T-helper 2 cell treated with Interferon-gamma antibody and Interleukin-4, amounts not matched to agents 5 μg/mL and 100 μg/mL, for 36 hours (primary cell): ENCODE measurements at places on chromosomes 11 and 22.
A peak's percentile ranks its signal among the peaks of the same experiment; 100 is the strongest.

DNA sequence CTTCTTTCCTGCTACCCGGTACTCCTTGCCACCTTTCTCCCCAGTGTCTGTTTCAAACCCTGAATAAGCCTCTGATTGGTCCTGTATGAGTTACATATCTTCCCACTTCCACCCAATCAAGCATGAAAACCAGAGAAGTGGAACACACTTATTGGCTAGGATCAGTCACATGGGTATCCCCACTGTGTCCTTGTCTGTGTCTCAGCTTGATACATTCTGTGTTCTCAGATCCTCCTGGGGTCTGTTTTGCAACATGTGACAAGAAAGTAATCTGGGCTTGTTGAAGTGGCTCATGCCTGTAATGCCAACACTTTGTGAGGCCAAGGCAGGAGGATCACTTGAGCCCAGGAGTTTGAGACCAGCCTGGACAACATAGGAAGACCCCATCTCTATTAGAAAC is 23.9 kb downstream of the MCHR1 start:
- DNase-seq = no peak

DNA sequence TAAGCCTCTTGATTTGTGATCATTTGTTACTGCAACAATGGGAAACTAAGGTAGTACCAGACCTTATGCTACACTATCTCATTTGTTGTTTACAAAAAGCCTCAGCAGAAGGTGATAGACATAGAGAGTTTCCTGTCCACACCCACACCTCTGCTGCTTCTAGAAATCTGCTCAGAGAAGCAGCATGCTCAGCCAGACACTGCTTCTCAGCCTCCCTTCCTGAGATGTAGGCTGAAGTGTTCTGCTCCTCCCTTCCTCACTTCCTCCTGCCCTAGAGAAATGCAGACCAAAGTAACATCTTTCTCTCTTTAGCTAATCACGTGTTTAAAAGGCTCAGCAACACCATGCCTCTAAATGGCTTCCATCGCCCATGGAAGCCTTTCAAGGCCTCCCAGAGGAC is 88.4 kb downstream of the SLC1A2 start:
- no peak for DNase-seq

DNA sequence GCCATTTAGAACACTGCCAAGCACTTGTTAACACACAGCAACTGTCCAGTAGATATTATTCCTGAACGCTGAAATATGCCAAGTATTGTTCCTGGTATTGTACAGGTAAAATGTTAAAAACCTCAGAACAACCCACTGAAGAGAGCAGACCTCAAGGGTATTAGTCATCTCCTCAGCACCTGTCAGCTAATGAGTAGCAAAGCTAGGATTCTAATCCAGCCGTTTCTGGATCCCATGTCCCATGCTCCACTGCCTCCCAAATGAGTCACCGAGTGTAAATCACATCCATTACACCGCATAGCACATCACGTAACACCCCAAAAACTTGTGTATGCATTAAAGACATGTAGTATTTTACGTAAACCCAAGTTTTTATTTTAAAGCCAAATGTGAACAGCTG is 705.4 kb upstream of the TENM4 start:
- DNase-seq = no peak

DNA sequence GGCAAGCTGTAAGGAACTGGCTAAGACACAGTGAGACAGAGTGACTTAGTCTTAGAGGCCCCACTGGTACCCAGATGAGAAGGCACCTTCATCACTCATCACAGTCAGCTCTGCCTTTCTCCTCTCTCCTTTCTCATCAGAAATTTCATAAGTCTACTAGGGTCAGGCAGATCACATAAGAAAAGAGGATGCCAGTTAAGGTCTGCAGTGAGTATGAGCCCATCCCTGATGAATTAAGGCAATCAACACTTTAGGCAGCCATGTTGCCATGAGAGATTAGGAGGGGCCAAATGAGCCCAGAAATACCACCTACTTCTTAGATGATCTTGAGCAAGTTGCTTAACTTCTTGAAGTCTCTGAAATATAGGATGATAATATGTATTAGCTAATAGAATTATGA is 11.9 kb upstream of the HBE1 start:
- no peak for DNase-seq

- no peak for DNase-seq
Measured at GRCh38 chr11:29628609-29629008, 388.2 kb downstream of the KCNA4 start.

DNA sequence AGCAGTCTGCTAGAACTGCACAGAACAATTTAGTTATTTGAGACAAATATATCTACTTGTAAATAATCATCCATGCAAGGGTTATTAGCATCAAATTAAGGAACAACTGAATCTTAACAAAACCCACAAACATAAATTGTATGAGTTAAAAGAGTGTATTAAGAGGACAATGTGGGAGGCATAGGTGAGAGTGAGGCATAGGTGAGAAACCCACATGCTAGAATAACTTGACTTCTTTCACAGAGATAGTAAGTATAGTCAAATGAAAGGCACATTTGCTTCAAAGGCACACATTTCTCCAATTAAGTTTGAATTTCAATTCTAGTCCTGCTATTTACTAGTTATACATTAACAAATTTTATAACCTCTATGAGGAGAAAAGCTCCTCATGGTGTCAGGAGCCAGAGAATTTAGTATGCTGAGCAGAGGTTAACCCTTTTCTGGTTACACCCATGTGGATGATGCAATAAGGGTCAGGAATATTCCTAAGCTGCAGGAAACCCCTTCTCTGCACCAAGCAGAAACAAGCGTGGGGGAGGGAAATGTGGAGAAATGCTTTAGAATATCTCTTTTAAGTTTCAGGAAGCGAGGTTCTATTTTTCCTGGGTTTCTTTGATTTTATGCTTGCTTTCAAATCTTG is 264.2 kb downstream of the GRM5 start:
- DNase-seq = no peak

GRCh38 chr11:46348566-46349401 is 1.5 kb downstream of the DGKZ start:
- DNase-seq = peak; percentile 60

GRCh38 chr22:38732251-38732815 is 23.5 kb downstream of the SUN2 start:
- no peak for DNase-seq

GRCh38 chr11:8997451-8997850 is 6.3 kb downstream of the NRIP3 start:
- DNase-seq = no peak

- DNase-seq = no peak
Measured at GRCh38 chr22:33896575-33897447, 23.5 kb downstream of the LARGE1 start.

- no peak for DNase-seq
Measured at GRCh38 chr11:76280151-76280881, 74.0 kb upstream of the WNT11 start.

DNA sequence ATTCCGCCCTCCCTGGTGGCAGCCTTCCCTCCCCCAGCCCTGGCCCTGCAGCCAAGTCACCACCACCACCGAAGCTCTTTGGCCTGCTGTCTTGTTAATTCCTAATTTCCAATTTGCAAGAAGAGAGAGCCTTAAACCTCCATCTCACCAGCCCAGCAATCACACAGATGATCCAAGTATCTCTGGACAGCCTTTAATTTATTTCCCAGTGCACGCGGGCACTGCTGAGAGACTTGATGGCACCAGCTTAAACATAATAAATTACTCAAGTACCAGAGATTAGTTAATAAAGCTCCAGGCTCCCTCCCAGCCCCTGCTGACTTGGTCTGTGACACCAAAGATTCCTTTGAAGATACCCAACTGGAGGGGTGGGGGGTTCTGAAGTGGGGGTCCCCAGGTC is 494.7 kb downstream of the BUD13 start:
- DNase-seq = no peak

GRCh38 chr11:4164884-4165590 is 70.4 kb downstream of the RRM1 start:
- no peak for DNase-seq

DNA sequence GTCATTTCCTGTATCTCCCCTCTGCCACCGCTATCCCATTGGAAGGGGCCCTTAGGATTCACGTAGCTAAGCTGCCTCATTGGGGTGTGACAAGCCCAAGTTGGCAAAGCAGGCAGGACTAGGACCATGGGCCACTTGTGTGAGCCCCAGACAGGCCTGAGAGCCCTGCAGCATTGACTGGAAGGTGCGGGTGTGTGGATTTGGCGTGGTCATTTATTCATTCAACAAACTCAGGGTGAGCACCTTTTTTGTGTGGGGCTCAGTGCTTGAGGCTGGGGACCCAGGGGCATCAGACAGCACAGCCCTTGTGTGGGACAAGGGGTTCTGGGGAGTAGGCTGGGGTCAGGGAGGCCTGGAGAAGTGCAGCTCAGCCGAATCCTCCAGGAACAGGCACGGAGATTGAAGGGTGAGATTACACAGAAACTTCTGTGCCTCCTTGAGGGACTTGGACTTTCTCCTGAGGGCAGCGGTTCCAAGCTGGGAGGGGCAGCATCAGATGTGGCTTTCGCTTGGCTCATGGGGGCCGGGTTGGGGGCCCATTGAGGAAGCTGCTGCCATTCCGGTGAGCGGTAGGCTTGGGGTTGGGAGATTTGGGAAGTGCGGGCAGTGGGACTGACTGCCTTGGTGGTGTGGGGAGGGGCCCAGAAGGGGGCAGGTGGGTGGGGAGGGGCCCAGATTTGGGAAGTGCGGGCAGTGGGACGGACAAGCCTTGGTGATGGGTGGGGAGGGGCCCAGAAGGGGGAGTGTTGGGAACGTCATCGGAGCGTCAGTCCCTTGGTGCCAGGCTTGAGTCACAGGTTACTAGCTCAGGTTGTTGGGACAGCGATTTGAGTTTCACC is 11.9 kb downstream of the MGAT3 start:
- DNase-seq = no peak

GRCh38 chr11:21909145-21909544 is 283.7 kb upstream of the ANO5 start:
- no peak for DNase-seq

DNA sequence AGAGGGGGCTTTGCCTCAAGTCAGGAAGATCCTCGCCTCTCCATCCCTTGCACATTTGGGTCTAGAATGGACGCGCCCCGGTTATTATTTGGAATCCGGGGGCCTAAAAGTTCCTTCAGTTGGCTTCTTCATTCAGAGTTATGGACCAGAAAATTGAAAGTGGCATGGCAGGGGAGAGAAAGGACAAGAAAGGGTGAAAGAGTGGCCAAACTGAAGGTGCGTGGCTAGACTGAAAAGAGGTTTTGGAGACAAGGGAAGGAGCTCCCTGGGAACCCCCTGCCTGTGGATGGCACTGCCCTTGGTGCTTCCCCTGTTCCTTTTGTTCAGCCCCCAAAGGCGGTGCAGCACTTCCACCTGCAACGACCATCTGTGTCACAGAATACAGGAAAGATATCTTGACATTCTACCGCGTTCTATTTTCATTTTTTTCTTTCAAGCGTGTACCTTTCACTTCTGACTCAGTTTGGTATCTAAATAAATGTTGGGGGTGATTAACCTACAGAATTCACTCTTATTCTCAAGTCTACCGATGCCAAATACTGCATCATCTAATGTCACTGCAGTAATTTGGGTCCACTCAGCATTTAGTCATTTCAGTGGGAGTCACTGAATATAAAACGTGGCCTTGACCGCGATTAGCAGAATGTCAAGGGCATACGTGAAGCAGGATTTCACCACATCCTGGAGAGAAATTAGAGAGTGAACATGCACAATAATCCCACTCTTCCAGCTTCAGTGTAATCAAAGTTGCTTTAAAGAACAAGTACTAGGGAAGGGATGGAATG is 88.1 kb upstream of the ARHGAP32 start:
- DNase-seq = peak; percentile 36

DNA sequence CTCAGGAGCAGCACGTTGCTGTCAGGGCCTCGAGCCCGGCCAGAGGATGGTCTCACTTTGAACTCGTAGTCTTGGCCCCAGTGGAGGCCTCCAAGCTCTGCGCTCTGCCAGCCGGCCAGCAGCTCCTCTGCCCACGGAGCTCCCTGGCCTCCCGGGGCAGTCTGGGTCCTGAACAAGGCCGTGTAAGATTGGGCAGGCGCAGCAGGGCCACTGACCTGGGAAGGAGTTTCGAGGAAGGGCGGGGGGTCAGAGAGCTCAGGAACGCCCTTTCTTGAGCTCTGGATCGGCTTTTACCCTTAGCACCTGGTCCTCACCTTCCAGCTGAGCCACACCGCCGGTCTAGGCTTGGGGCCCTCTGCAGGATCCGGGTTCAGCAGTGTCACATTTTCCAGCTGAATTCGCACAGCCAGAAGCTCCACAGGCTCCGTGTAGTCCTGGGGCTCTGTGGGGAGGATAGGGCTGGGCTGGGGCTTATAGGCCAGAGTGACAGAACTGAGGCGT is 2.1 kb downstream of the ROBO4 start:
- no peak for DNase-seq

DNA sequence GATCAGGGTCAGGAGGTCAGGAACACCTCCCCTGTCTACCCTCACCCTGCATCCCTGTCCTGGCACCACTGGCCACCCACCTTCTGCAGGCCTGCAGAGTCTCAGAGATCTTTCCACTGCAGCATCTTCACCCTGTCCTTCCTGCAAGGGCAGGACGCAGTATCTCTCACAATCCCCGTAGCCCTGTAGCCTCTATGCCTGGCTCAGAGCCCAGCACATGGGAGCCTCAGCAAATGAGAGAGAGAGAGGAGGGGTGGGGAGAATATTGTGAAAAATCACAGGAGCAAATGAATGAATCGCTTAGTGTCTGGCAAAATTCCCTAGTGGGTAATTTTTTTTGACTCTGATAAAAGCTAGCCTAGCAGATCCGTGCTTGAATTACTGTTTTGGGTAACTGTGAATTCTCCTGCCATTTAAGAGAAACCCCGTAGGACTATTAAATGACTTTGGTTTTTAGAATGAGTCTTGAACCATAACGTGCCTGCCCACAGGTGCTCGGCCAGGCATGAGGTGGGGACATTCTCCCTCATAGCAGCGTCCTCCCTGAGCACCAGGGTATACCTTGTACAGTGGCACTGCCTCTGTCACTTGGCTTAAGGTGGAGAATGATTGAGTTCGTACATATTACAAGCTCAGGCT is 91.5 kb downstream of the MORC2 start:
- DNase-seq = no peak

- no peak for DNase-seq
Measured at GRCh38 chr11:73416786-73417185, 40.6 kb downstream of the RELT start.

GRCh38 chr11:95542868-95543551 is 246.6 kb downstream of the FAM76B start:
- DNase-seq = no peak

DNA sequence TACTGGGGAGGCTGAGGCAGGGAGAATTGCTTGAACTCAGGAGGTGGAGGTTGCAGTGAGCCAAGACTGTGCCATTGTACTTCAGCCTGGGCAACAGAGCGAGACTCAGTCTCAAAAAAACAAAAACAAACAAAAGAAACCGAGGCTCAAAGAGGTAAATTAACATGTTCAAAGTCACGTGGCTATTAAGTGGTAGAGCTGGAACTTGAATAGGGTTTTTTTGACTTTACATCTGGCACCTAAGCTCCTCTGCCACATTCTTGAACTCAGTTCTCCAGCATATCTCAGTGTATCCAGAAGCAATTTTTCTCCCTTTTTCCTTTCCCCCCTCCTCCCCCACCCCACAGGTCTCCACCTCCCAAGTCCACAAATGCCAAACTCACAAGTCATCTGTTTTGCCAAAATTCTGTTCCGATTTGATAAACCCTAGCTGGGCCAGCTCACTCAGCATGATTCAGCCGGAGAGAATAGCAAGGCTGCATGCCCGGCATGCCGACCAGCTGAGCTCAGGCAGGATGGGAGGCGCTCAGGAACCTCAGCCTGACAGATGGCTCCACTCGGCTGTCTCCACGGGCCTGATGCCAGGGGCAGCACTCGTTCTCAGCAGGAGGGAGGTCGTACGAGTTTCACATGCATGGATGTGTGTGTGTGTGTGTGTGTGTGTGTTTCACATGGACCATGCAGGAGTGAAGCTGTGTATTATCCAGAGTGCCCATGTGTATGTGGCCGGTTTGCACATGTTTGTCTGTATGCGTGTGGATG is 63.2 kb upstream of the RRAS2 start:
- no peak for DNase-seq
